ENCODE measurements at places on chromosomes 11 and 22. TPM values are rescaled to one million over a fixed set of nuclear protein-coding genes. Genes with fewer than 3 reads are reported as not detected.

Gene POU2AF2
- total RNA-seq = not detected

Gene EMID1
- 6.0 TPM for total RNA-seq

Gene MAPK11
- 11.9 TPM for total RNA-seq

Gene MAP6
- 5.7 TPM for total RNA-seq

Gene MMP8
- not detected for total RNA-seq

Gene ADM
- 68.1 TPM for total RNA-seq

Gene MYBPC3
- not detected for total RNA-seq

Gene NCR3LG1
- total RNA-seq = 10.1 TPM

Gene ZNF70
- total RNA-seq = 4.1 TPM

Gene C22orf42
- not detected for total RNA-seq

DNA sequence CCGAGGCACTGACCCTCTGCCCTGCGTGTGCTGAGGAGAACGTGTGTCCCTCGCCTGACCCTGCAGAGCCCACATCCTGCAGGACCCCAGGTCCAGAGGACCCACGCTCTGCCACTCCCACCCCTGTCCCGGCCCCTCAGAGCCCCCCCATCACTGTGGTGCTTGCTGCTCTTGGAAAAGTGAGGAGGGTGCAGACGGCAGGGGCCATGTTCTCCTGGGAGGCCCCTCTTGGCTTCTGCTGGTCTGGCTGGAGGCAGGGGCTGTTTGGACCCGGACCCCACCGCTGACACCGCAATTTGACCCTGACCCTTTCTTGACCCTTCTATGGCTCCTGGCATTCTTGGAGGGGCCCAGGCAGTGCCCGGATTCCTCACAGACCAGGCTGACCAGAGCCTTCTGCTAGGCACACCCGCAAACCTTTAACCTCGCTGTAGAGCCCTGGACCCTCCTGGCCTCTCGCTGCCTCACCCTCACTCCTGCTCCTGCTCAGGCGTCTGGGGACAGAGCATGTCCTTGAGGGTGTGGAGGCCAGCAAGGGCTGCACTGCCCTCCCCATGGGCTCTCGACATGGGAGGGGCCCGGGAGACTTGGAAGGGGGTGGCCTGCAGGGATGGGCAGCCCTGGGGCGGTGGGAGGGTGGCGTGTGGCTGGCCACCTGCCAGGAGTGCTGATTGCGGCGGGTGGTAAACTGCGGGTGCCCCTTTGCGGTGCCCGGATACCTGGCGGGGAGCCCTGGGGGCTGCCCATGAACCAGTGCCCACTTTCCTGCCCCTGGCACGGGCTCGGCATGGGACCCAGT, 37.0 kb upstream of the MUC5AC start:
- no peak for DNase-seq

- no peak for DNase-seq
Observed at GRCh38 chr11:65223011-65223410, 38.8 kb upstream of the POLA2 start.

DNA sequence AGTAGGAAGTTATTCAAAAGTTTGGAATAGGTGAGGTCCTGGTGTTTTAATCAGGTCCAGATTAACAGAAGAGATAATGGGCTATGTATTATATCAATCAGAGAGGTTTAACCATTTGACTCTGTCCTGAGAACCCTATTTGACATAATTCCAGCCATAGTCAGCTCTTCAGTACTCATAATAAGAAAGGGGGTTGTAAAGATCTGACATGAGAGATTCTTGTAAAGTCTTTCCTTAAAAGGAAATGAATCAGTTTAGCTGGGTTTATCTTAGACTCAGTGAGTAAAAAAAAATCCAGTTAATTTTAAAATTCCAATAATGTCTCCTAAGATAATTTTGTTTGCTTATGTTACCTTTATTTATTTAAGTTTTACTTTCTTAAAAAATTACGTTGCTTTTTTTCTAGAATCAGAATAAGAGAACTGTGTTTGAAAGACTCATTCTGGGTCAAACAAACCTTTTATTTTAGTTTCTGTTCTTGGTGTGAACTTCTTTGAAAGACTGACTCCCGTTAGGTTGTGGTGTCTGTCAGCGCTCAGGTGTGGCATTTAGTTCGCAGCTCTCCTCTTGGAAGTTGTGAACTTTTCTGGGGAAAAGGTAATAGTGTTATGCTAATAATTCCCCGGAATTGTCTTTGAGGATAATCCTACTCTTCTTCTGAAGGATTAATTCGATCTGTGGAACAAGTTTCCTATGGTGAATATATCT, 20.5 kb downstream of the NUCB2 start:
- DNase-seq = no peak

GRCh38 chr22:50739279-50739691, 1.3 kb downstream of the ACR start:
- DNase-seq = no peak

DNA sequence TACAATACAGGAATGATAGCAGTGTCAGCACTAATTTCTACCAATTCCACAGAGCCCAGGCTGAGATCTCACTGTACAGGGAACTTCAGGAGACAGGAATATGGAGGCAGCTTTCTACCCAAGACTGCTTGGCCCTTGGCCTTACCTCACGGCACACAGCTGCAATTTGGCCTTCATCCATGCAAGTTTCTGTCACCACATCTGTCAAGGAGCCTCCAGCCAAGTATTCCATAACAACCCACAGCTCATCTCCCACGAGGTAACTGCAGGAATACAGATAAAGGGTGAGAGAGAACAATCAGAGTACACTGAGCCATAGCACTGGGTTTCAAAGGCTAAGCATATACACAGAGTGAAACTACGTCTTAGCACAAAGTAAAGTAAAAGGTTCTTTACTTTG, 39.0 kb upstream of the GDPD4 start:
- no peak for DNase-seq

GRCh38 chr11:106177311-106177710, 99.8 kb downstream of the AASDHPPT start:
- DNase-seq = no peak

GRCh38 chr11:102390667-102391465, 43.9 kb downstream of the BIRC2 start:
- DNase-seq = no peak

- DNase-seq = no peak
Observed at GRCh38 chr11:101199416-101199815, 69.8 kb upstream of the PGR start.

- no peak for DNase-seq
Observed at GRCh38 chr11:108915666-108916065, 250.8 kb downstream of the DDX10 start.

DNA sequence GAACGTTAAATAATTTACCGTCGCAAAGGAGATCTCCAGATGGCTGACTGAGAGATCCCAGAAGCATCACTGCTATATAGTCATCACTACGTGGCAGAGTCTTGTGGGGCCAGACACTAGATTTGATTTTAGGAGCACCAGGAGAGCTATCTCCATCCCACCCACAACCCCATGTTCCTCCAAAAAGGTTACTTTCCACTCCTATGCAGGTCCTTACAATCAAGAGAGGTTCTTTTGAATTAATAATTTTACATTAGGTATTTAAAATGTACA, 19.4 kb downstream of the GUCY1A2 start:
- no peak for DNase-seq

DNA sequence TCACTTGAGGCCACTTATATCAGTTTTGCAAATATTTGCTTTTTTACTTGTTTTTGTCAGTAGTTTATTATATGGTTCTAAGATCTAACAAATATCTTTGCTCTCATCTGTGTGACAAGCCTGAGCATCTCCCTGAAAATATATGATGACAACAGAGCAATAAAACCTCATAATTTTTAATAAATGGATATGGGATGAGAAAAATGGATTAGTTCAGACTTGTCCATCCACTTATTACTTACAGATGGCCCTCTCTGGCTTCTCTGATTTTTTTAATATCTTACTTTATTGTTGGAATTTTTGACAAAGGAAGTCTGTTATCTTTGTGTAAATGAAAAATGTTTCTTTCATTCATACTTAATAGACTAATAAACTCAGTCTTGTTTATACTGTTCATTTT, 491.4 kb upstream of the RAG2 start:
- no peak for DNase-seq

GRCh38 chr11:77215106-77215505, 86.4 kb downstream of the GDPD4 start:
- DNase-seq = no peak

GRCh38 chr11:87036756-87037449, 831 bp upstream of the TMEM135 start:
- no peak for DNase-seq

DNA sequence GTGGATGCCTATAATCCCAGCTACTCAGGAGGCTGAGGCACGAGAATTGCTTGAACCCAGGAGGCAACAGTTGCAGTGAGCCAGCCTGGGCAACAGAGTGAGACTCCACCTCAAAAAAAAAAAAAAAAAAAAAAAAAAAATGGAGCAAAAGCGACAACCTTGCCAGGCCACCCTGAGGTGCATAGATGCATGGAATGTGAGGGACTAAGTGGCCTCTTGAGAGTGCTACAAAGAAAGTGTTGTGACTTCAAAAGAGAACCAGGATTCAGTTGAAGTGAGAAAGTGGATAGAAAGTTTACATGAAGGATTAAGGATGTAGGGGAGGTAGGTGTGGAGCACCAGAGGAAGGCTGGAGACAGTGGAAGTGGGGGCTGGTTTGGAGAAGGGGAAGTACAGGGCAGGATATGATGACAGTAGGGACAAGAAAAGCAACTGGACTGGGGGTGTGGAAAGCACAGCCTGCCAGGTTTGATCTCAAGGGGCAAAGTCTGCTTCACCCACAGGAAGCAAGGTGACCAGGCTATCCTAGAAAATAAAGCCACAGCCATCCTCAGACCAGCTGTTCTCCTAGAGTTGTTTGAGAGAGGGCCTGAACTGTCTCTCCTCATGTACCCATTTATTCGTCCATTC, 36.0 kb upstream of the OLFML1 start:
- no peak for DNase-seq

- DNase-seq = no peak
Observed at GRCh38 chr11:4887591-4887990, 5.9 kb downstream of the OR51T1 start.

DNA sequence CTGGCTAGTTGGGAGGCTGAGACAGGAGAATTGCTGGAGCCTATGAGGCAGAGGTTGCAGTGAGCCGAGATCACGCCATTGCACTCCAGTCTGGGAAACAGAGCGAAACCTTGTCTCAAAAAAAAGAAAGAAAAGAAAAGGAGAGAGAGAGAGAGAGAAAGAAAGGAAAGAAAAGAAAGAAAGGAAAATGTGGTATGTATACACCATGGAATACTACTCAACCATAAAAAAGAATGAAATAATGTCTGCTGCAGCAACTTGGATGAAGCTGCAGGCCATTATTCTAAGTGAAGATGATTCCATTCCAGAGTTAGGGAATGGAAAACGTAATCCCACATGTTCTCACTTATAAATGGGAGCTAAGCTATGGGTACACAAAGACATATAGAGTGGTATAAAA, 30.8 kb downstream of the TTC28 start:
- no peak for DNase-seq

DNA sequence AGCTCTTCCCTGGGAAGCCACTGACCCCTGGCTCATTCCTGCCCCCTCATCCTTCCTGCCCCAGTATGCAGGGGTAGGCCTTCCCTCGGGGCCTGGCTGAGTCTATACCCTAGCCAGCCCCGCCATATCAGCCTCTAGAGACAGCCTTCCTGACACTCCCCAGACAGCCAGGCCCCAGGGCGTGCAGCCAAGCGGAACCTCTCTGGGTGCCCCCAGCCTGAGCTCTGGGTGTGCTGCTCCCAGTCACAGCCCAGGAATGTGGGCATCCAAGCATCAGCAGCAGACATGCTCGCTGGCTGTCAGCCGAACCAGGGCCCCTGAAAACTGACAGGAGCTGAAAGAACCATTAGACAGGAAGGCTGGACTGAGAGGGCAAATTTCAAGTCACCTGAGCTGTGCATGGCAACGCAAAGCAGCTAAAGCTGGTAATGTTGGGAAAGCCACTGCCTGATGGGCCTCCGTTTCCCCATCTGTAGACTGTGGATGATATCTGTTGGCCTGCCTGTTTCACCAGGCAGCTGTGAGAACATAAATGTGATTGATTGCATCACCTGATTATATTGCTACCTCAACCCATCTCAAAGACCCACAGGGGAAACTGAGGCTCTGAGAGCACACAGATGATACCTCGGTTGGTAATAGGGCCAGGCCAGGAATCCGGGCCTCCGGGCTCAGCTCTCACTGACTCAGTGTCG, 93.2 kb downstream of the LRRC32 start:
- peak; percentile 88 for DNase-seq

DNA sequence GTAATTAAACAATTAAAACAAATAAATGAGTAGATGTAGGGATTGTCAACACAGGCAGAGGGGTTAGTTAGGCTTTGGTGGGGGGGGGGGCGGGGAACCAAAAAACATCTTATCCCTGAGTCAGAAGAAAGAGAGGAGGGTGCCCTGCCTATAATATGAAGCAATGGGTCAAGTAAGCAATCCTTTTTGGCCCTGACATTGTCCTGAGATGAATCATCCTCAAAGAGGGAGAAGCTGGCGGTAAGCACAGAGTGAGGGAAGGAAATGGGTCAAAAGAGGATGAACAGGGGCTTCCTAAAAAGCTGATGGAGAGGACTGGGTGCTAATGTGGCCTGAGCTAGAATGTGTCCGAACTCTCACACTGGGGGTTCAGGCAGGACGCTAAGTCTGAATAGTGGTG, 4.7 kb downstream of the OLFML1 start:
- no peak for DNase-seq

- no peak for DNase-seq
Observed at GRCh38 chr11:119416606-119417580, 6.1 kb downstream of the THY1 start.

GRCh38 chr11:93493252-93493897, 49.8 kb downstream of the SMCO4 start:
- DNase-seq = no peak

GRCh38 chr11:42526426-42526825, 785.4 kb upstream of the API5 start:
- DNase-seq = no peak

GRCh38 chr11:36600180-36600579, 2.1 kb upstream of the RAG2 start:
- no peak for DNase-seq

DNA sequence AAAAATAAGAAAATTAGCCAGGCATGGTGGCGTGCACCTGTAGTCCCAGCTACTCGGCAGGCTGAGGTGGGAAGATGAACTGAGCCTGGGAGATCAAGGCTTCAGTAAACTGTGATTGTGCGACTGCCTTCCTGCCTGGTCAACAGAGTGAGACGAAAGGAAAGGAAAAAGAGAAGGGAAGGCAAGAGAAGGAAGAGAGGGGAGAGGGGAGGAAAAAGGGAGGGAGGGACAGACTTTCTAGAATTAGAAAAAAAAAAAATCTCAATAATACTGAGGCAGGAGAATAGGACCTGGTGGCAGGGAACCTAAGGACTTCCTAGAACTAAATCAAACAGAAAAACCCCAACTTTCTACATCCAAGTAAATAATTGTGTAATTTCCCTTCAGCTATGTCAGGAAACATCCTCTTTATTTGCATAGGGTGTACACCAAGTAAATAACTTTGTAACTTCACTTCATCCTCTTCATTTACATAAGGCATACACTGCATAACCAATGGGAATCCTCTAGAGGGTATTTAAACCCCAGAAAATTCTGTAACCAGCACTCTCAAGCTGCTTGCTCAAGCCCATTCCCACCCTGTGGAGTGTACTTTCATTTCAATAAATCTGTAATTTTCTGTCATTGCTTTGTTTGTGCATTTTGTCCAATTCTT, 8.7 kb downstream of the SBF2 start:
- DNase-seq = no peak
